Erythroblast (primary cell): ENCODE measurements at places on chromosomes 13 and 19.

DNA sequence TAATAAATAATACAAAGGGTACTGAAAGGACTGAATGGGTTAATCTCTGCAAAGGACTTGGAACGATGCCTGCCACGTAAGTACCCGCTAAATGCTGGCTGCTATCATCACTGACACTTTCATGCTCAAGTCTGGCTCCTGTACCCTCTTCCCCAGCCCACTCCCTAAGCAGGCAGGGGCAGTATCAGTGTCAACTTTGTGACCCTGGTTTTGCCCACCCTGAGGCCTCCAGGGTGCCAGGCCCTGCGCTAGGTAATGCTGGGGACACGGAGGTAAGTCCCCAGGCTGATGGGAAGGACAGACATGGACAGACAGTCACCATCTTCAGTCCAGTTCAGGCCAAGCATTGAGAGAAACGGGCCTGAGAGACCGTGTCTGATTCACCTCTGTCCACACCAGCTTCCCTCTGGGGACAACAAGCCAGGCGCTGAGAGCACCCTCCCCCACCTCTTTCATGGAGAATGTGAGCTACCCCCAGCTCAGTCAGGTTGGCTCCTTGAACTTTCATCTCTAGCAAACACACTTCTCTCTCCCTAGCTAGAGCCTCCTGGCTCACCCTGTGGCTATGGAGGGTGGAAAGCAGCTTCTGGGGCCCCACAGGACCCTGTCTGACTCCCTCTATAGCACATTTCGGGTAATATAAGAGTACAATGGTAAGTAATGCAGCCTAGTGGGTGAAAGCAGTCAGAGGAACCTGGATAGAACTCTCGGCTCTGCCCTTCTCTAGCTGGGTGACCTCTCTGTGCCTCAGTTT, 800 bp downstream of the ETFB start:
- peak; percentile 70 for DNase-seq

DNA sequence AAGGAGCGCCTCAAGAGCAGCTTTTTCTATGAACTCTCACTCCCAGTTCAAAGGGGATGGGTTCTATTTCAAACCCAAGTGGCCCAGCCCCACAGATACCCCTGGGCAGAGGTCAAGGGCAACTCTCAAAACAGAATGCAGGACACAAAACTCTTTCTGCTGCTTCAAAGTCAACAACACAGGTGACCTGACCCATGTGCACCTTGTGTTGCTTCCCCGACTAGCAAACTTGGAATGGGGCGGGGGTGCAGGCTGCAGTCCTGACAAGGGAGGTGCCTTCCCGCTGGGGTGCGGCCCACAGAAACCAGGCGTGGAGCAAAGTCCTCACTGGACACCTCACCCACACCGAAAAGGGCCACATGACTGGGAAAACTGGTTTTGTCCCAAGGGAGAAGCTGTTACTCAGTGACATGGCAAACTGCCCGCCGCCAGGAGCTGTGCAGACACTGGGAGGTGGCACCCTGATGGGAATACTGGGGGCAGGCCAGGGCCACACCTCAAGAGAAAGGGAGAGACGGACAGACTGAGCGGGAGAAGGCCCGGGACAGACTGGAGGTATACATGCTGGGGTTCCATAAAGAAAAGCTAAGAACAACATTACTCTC, 17.4 kb downstream of the ZC3H4 start:
- no peak for DNase-seq

GRCh38 chr19:28020619-28021258, 1192.2 kb downstream of the UQCRFS1 start:
- no peak for DNase-seq

GRCh38 chr13:113422807-113423519, 30.3 kb downstream of the ADPRHL1 start:
- DNase-seq, result no peak

GRCh38 chr19:14440049-14440448, 6.9 kb downstream of the PKN1 start:
- DNase-seq, result peak; percentile 68
